Stimulated activated CD8-positive, alpha-beta memory T cell treated with anti-CD3 and anti-CD28 coated beads, Interleukin-4, amount 100 ng/mL, for 48 hours (primary cell): ENCODE measurements at places on chromosomes 3 and 15.

- no peak for DNase-seq
These were observed 42.7 kb downstream of the ALCAM start for GRCh38 chr3:105409364-105409763.

DNA sequence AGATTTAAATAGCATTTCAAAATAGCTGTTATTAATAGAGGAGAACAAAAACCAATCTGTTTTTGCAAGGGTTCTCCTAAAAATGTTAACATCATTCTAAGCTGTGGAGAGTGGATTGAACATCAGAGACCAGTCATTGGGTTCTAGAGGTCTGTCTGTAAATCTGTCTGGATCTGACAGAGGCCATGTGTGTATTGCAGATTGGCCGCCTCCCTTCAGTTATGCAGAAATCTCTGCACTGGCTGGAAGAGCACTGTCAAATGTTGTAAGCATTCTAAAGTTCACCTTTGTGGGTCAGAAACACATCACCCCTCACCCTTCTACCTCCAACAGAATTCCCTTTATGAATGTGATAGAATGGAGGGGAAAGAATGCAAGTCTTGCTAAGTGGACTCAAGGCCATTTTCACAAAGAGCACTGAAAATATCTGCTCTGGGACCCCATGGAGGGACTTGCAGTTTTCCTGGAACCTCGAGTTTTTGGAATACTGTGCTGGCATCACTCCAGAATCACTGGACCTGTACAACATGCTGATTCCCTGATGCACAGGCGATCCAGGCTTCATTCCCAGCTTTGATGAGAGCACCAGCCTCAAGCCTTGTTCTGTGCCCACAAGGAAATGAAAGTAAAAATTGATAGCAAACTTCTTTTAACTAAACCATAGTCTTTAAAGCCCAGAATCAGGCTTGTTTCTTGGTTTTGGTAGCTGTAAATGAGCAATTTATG, 8.4 kb downstream of the FAM81A start:
- no peak for DNase-seq

GRCh38 chr3:112675349-112675748, 34.4 kb upstream of the CCDC80 start:
- no peak for DNase-seq

GRCh38 chr3:134988666-134989065, 193.6 kb downstream of the EPHB1 start:
- no peak for DNase-seq

GRCh38 chr15:67030036-67030762, 35.2 kb upstream of the SMAD3 start:
- DNase-seq: no peak

GRCh38 chr3:99674086-99674789, 35.8 kb downstream of the COL8A1 start:
- no peak for DNase-seq

DNA sequence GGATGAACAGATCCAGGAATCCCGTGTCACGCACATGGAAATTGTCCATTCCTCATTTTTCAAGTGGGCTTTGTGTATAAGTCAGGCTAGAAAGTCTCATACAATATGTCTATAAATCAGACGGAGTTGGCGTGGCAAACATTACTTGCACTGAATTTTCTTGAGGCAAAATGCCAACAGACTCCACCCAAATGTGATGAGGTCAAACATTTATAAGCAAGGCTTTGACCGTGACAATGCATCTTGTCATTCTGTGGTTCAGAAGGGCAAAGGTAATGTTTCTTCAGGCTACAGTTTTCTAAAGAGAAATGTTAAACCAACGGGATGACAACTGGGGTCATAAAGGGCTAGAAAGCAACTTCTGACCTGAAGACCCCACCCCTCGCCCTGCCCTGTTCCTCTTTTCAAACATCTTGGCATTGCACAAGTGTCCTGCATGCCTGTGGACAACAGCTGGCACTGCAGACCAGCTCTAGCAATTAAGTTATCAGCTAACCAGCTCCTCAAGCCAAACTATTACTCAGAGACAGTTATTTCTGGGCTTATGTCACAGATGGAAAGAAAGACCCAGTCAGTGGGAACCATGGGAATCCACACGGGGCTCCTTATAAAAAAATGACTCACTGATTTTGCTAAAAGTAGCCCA, 36.5 kb upstream of the SPTBN5 start:
- no peak for DNase-seq
